ENCODE measurements at places on chromosomes 12 and 14. TPM values are rescaled to one million over a fixed set of nuclear protein-coding genes. Genes with fewer than 3 reads are reported as not detected.

C12orf50 gene
- total RNA-seq, result under 0.01 TPM

MMP14 gene
- total RNA-seq, result 515 TPM

SMIM41 gene
- not detected for total RNA-seq

SLC6A12 gene
- total RNA-seq, result not detected

PROX2 gene
- total RNA-seq, result not detected

OLR1 gene
- under 0.01 TPM for total RNA-seq

SERPINA9 gene
- total RNA-seq, result not detected

FOXA1 gene
- total RNA-seq, result 8.3 TPM

TAS2R7 gene
- total RNA-seq, result not detected

DPF3 gene
- 0.07 TPM for total RNA-seq

LTBP2 gene
- total RNA-seq, result 11.6 TPM

LALBA gene
- not detected for total RNA-seq

TBX3 gene
- total RNA-seq, result 2.4 TPM

PHETA1 gene
- 5.8 TPM for total RNA-seq

GPD1 gene
- under 0.01 TPM for total RNA-seq

KRT7 gene
- total RNA-seq, result 655 TPM

SETD3 gene
- total RNA-seq, result 71.2 TPM

LRP1-AS gene
- not detected for total RNA-seq

SERPINA5 gene
- not detected for total RNA-seq

CCDC60 gene
- 1.4 TPM for total RNA-seq

KCNK13 gene
- not detected for total RNA-seq

RIMBP2 gene
- total RNA-seq, result not detected

TMEM179 gene
- total RNA-seq, result not detected

CCDC184 gene
- not detected for total RNA-seq

LRRC10 gene
- not detected for total RNA-seq

USP44 gene
- 0.21 TPM for total RNA-seq

Measured in nasal cavity respiratory epithelium epithelial cell of viscerocranial mucosa (primary cell).